ELR (cell line): ENCODE measurements at places on chromosomes 7 and 10.

DNA sequence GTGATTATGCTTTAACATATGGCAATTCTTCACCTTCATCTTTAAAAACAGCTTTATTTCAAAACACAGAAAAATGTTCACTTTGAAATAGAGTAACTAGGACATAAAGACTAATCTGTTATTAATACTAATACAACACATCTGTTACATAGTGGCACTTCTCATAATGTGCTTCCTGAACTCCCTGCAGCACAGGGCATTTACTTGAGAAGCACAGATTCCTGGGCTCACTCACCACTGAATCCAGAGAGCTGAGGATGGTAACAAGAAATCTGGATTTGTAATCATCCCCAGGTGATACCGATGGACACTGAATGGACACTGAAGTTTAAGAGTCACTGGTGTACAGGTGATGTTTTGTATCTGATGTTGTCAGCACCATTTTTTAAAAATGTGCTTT lies 96.1 kb downstream of the COL28A1 start:
- peak; percentile 20 for DNase-seq

GRCh38 chr7:22723637-22724036 lies 3.4 kb upstream of the IL6 start:
- no peak for DNase-seq

DNA sequence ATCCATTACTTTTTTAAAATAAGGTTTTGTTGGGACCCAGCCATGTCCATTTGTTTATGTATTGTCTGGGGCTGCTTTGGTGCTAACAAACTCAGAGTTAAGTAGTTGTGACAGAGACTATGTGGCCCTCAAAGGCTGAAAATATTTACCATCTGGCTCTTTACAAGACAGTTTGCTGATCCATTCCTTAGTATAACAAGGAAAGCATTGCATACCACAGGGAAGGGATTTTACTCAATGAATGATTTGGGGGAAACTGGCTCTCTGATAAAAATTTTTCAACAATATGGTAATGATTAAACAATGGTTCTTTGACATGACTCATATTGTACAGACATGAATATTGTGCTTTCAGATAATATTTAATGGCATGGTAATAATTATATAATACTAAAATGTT lies 738.1 kb downstream of the KCNMA1 start:
- no peak for DNase-seq

- no peak for DNase-seq
These were observed 258.2 kb upstream of the HGF start for GRCh38 chr7:82028097-82028496.

DNA sequence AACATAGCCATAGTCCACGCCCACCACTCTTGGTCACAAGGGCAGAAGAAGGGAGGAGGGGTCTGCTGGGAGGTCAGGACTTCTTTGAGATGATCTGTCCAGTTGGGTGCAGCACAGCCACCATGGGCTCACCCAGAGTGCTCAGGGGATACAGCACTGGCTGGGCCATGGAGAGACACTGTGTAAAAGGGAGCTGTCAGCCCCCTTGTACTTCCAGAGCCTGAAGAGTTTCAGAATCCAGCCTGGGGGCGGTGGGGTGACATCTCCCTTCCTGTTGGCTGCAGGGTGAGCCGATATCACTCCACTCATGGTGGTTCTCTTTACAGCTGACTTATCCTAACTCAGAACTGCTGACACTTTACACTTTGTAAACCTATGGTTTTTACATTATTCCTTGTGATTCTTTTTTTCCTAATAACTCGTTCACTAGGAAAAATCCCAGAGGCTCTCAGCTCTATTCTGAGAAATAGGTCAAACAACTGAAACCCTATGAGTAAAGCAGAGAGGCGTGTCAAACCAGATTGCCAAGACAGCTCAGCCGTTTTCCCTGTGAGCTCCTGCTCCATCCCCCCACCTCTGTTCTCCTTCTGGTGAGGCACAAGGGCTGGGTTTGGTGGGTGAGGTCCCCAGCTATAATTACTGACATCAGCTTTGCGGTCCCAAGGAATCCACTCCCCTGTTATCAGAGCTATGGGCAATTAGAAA lies 3.2 kb upstream of the MRPS24 start:
- DNase-seq, result peak; percentile 90

GRCh38 chr7:98256431-98256830 lies 4.4 kb upstream of the TECPR1 start:
- no peak for DNase-seq

GRCh38 chr7:69994886-69995542 lies 396.7 kb downstream of the AUTS2 start:
- DNase-seq, result no peak

DNA sequence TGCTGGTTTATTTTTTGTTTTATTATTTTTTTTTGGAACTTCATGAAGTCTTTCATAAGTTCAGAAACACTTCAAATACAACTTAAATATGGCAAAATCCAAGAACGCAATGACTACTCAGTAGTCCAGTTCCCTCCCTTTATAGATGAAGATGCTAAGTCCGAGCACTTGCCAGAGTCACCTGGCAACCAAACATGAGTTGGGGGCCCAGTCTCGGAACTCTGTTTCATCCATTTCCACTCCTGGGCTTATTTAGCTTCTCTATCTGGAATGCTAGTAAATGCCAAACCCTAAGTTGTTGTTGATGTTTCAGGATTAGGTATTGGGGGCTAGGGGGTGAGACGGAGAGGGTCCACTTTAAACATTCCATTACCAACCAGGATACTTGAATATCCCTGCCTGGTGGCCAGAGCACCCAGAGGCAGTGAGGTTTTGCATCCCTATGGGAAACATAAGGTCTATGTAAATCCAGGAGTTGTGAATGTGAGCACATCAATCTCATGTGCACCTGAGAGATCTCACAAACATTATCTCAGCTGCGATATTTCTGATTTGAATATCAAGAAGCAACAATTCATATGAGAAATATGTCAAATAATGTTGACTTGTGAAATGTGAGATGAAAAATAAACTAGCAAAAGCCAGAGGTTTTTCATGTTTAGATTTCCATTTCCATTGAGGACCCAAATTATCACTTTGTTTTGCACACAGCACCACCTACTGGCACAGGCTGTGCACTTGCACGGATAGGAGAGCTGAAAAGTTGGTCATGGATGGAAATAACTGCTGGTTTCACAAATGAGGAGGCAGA lies 129.3 kb downstream of the PKD1L1 start:
- DNase-seq, result peak; percentile 82

- no peak for DNase-seq
These were observed 22.0 kb downstream of the PROSER2 start for GRCh38 chr10:11845113-11845512.
